ENCODE measurements at places on chromosomes 4 and X.

DNA sequence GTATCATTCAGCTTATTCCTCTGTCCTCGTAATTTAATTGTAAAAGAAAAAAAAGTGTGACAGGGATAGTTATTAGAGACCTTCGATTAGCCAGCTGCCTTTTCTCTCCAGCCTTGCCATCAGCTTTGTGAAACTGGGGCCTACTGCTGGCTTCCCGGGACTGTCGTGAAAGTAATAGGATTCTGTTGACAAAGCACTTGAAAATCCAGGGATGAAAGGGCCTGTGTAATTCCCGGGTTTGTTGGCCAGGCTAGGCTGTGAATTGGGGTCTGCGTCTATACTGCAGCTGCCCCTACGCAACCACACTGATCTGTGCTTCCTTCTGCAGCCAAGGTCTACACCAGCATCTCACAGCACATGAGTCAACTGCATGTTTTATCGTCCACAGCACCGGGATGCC, 120.4 kb upstream of the SCML1 start:
- no peak for DNase-seq

DNA sequence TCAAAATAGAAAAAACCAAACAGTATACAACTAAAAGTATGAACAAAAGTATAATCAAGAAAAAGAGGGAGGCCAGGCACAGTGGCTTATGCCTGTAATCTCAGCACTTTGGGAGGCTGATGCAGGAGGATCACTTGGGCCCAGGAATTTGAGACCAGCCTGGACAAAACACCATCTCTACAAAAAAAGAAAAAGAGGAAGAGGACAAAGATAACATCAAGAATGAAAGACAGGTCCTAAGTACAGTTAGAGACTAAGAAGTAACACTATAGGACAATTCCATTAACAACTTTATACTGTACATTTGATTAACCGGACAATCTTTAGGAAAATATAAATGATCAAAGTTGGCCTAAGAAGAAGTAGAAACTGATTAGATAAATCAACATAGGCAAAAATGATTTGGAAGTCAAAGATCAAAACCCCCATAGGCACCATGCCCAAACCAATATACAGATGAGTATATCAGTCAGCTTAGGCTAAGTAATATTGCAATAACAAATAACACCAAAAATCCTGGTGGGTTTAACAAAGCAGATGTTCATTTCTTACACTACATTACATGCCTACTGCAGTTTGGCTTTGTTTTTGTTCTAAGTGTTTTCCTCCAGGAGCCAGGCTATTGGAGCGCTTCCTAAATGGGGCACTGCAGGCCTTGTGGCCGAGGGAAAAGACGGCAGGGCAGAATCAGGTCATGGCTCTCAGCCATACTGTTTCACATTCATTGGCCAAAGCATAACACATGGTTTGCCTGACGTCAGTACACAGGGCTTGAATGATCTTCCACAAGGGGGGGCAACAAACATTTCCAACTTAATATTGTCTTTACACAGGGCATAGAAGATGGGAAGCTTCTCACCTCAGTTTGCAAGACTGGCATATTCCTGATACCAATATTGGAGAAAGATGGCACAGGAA, 42.2 kb upstream of the HGFAC start:
- DNase-seq: no peak

GRCh38 chrX:101409043-101409442, 1.0 kb downstream of the HNRNPH2 start:
- DNase-seq: no peak

DNA sequence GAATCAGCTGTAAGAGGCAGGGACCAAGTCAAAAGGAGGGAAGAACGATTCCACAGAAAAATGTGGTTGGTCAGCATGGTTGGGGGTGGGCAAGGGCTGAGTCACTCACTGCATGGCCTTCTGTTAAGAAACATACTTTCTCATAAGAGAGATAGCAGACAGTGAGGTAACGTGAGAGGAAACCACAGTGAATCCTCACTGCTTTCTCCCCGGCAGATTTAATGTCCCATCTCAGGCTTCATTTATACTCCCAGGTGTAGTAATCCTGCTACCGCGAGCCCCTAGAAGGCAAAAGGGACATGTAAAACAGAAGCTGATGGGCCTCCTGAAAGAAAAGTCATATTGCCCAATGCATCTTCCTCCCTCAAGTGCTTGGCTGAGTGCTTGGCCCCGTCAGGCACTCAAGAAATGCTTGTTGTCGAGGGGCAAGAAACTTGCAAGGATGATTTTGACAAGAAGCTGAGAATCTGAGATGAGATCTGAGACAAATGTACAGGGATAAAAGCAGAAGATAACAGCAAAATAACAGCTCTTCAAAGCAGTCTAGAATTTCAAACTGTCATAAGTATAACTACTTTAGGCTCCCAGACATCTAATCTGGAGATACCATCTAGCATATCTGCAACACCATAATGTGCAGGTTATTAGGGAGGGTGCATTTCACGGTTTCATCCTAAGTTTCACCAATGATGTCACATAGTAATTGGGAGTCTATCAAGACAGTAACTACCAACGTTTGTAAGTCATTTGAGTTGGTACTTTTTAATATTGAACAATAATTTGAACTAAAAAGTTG, 40.2 kb downstream of the SH3KBP1 start:
- DNase-seq: peak; percentile 60

- no peak for DNase-seq
Measured at GRCh38 chr4:6649216-6649615, 8.7 kb downstream of the MRFAP1 start.

DNA sequence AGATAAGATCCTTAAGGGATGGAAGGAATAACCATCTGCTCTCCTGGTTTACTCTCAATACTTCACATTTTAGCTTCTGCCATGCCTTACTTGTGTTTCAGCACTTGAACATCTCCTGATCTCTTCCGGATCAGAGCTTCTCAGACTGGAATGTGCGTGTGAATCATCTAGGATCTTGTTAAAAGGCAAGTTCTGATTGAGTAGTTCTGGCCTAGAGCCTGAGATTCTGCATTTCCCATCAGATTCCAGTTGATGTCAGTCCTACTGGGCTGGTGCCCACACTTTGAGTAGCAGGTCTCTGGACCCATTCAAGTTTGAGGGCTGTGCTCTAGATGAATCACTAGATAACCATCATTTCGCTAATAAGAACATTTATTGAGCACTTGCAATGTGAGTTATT, 20.0 kb downstream of the NDP start:
- no peak for DNase-seq

GRCh38 chr4:100420571-100420970, 97.3 kb downstream of the EMCN start:
- DNase-seq: no peak

DNA sequence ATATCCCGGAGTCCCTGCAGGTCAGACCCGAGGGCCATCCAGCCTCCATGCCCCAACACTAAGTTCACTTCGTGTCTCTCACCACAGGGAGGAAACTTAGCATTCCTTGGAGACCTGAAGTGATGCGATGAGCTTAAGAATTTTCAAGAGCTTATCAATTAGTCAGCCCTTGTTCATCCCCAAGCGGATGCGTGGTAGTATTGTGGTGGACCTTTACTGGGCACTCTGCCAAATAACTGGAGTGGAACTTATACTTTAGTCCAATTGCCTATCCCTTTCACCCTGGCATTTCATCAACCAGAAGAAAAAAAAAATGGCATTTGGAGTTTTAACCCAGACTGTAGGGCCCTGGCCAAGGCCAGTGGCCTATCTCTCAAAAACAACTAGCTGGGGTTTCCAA, 137.1 kb downstream of the RELL1 start:
- no peak for DNase-seq

- DNase-seq: no peak
Measured at GRCh38 chr4:143286701-143287571, 49.7 kb upstream of the GAB1 start.

DNA sequence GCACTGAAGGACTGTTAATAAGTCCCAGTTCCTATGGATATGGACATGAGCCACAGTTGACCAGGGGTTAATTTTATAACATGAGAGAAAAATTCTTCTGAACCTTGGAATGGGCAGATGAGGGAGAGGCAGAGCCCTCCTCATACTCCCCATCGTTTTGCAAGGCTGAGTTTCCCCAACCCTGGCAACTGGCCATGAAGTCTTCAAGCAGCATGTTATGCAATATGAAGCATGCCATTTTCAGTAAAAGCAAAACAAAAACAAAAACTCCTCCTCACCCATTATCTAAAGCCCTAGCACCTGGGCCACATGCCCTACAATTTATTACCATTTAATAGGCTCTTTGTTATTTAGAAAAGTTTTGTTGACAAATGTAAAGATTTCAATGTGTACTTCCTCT, 64.5 kb downstream of the GPC4 start:
- DNase-seq: peak; percentile 55

GRCh38 chr4:1903035-1903434, 31.8 kb downstream of the NSD2 start:
- DNase-seq: no peak

GRCh38 chr4:111697176-111697942, 447.9 kb upstream of the FAM241A start:
- no peak for DNase-seq

- DNase-seq: no peak
Measured at GRCh38 chr4:68287704-68288392, 42.4 kb upstream of the TMPRSS11B start.

- DNase-seq: no peak
Measured at GRCh38 chr4:6758728-6759127, 23.8 kb upstream of the KIAA0232 start.

DNA sequence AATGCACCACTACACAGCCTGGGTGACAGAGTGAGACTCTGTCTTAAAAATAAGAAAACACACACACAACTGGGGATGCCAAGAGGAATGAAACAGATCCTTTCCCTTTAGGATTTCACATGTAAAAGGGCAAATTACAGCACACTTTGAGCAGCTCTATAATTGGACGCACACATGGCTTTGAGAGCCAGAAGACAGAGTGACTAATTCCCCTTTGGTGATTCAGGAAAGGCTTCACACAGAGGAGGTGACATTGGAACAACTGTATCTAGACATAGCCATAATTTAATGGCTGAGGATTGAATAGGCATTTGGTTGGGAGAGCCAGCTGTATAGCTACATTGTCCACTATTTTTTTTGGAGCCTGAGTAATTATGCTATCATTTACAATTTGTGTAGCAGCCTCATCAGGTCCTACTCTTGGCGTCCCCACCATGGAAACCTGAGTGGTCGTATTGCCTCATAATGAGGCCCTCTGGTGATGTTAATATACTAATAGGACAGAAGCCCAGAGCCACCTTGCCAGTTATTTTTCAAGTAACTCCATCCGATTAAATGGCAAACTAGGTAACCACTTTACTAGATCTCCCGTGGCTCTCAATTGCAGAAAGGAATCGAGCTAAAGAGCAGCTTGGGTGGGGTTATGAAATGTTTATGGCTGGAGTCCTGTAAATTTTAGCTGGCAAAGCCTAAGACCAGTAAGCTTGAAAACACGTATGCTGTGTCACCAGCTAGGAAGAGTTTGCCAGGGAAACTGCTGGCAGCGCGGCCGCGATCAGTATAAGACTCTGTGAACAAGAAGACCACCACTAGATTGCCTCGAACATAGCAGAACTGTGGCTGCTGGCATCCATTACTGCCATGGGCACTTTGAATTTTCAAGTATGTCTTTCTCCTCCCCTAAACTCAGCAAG, 8.5 kb upstream of the PPEF1 start:
- DNase-seq: no peak

GRCh38 chrX:38717871-38718270, 83.4 kb upstream of the MID1IP1 start:
- DNase-seq: peak; percentile 34

- DNase-seq: no peak
Measured at GRCh38 chrX:56281789-56282188, 49.6 kb downstream of the KLF8 start.

DNA sequence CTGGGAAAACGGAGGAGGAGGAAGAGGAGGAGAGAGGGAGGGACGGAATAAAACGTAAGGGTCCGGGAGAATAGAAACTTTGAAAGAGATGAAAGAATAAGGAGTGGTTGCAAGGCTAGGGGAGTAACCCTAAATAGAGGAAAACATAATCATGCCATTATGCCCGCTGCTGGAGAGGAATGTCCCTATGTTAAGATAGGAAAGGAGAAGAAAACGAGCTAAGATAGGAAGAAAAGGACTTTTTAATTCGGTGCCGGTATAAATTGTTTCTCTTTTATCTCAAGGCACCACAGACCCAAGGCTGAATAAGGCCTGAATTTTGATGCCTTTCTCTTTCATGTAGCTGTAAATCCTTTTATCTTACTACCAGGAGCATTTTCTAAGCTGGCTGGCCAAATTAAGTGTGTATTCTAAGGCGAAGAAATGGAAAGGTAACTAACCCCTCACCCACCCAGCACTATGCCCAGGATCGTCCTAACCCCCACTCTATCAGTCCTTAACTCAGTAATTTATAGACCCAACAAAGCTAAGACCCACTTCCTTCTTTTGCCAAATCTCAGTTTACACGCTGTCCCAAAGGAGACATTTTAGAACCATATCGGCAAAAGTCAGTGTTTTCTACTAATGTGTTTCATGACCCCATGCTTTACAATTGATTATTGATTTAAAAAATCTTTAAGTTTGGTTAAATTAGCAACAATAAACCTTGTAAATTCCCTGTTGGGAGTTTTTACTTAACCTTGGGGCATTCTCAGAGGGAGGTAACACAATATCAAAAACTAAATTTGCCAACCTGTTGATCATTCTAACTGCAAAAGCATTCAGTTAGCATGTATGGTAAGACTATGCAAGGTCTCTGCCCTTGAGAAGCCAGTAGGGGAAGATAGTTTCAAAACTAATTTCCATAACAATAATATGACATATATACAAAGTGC, 1.1 kb upstream of the CUL4B start:
- peak; percentile 8 for DNase-seq

- DNase-seq: no peak
Measured at GRCh38 chr4:150039274-150040127, 38.7 kb upstream of the DCLK2 start.

DNA sequence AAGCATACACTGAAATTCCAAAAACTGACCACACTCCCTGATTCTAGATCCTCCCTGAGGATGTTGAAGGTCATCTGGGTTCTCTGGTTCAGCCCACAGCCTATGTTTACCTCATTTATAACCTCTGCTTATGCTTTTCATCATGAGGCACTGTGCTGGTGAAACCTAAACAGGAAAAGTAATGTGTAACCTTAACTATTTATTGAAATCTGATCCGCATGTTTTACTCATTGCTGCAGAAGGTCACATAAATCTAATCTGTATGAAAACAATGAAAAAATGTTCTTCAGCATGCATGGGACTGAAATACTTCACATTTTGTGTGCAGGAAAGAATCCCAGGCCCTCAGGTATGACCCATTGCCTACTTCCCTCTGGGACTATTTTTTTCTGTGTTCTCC, 30.3 kb downstream of the UCHL1 start:
- no peak for DNase-seq

DNA sequence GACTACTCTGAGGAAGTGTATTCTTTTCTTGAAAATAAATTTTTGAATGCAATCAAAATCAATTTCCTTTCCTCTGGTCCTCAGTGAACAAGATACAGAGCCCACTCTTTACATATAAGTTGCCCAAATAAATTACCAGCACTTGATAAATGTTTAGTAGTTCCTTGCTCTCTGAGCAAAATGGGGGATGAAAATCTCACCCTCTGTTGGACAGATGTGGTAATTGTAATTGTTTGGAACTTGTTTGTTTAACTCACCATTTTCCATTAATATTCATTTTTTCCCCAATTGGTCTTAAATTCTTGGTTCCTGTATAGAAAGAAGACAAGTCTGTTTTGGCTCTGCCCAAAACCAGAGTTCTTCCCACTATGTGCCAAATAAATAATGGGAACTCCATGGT, 146.3 kb downstream of the LDB2 start:
- no peak for DNase-seq

GRCh38 chr4:133464311-133464710, 315.2 kb downstream of the PCDH10 start:
- no peak for DNase-seq

- DNase-seq: no peak
Measured at GRCh38 chr4:72631296-72631695, 62.3 kb upstream of the ADAMTS3 start.

GRCh38 chr4:38242101-38242500, 281.9 kb downstream of the PTTG2 start:
- no peak for DNase-seq
